GM23338 (cell line): ENCODE measurements at places on chromosomes 3 and 15. TPM values are rescaled to one million over a fixed set of nuclear protein-coding genes. Genes with fewer than 3 reads are reported as not detected.

Gene HIGD2B
- total RNA-seq, result not detected in 2 replicates

Gene SLC28A1
- total RNA-seq, result not detected in 2 replicates

Gene SLC6A6
- total RNA-seq, result 142 and 150 TPM in 2 replicates

DNA sequence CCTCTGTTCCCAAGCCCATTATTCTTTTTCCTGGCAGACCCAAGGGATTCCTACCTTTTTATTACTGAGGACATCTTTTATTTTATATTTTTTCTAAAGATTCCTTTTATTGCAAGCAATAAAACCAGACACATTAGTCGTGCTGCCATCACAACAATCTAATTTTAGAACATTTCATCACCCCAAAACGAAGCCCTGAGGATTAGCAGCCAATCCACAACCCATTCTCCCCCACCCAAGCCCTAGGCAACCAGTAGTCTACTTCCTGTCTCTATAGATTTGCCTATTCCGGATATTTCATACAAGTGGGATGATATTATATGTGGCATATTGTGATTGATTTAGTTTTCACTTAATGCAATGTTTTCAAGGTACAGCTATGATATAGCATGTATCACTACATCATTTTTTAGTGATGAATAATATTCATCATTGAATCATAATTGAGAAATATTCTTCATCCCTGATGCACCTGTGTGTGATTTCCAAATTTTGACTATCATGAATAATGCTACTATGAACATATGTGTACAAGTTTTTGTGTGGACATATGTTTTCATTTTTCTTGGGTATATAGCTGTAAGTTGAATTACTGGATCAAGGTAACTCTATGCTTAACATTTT, 65.7 kb downstream of the IL1RAP start:
- H3K27me3 ChIP-seq, result no peaks in the 10 kb centered on the region
- H3K4me1 ChIP-seq, result no peaks in the 10 kb centered on the region

- H3K36me3 ChIP-seq, result no peaks in the 10 kb centered on the region
- DNase-seq, result no peak
- H3K4me1 ChIP-seq, result peaks cover 23% of the 10 kb centered on the region
- H3K27ac ChIP-seq, result no peak overlapping the region
Observed at GRCh38 chr3:155712008-155712407, 32.9 kb downstream of the PLCH1 start.

GRCh38 chr15:66886241-66886675, 179.1 kb upstream of the SMAD3 start:
- H3K27me3 ChIP-seq, result no peaks in the 10 kb centered on the region
- DNase-seq, result no peak
- no peak overlapping the region for H3K27ac ChIP-seq

- H3K27ac ChIP-seq, result no peak overlapping the region
- no peaks in the 10 kb centered on the region for H3K27me3 ChIP-seq
- H3K36me3 ChIP-seq, result no peaks in the 10 kb centered on the region
- H3K4me3 ChIP-seq, result no peak overlapping the region
Observed at GRCh38 chr3:101262393-101263240, 57.8 kb downstream of the IMPG2 start.

GRCh38 chr3:174620138-174620537, 239.0 kb upstream of the NAALADL2 start:
- H3K27me3 ChIP-seq, result no peaks in the 10 kb centered on the region
- DNase-seq, result peak; percentile 21
- H3K4me1 ChIP-seq, result no peaks in the 10 kb centered on the region
- no peak overlapping the region for H3K4me3 ChIP-seq

- no peak overlapping the region for H3K4me3 ChIP-seq
- no peak for DNase-seq
- H3K4me1 ChIP-seq, result no peaks in the 10 kb centered on the region
- H3K27me3 ChIP-seq, result no peaks in the 10 kb centered on the region
Observed at GRCh38 chr3:143826296-143826695, 22.0 kb downstream of the SLC9A9 start.
